Tongue (tissue), 3 donors: ENCODE measurements at places on chromosomes 11 and 22. TPM values are rescaled to one million over a fixed set of nuclear protein-coding genes. Genes with fewer than 3 reads are reported as not detected.

DNA sequence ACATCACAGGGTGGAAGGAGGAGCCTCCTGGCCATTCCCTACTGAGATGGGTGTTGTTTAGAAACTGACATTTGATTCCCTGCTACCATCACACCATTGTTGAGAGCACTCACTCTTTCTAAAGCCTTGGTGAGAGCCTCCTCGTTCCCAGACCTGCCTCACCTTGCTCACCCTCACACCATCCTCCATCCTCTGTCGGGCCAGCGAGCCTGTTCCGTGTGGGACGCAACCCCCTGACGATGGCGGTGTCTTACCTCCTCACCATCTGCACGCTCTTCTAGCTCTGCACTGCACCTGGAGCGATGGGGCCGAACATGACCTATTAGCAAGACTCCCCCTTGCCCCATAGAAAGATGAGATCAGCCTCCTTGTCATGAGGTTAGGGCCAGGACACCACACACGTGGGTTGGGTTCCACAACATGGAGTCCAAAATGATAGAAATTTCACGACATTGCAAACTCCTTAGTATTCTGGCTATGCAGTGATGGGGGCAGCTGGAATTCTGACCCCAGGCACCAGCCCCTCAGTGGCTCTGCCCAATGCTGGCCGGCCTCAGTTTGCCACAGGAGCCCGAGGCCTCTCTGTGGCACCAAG lies 1017.9 kb downstream of the TBC1D22A start:
- no peak for DNase-seq

DNA sequence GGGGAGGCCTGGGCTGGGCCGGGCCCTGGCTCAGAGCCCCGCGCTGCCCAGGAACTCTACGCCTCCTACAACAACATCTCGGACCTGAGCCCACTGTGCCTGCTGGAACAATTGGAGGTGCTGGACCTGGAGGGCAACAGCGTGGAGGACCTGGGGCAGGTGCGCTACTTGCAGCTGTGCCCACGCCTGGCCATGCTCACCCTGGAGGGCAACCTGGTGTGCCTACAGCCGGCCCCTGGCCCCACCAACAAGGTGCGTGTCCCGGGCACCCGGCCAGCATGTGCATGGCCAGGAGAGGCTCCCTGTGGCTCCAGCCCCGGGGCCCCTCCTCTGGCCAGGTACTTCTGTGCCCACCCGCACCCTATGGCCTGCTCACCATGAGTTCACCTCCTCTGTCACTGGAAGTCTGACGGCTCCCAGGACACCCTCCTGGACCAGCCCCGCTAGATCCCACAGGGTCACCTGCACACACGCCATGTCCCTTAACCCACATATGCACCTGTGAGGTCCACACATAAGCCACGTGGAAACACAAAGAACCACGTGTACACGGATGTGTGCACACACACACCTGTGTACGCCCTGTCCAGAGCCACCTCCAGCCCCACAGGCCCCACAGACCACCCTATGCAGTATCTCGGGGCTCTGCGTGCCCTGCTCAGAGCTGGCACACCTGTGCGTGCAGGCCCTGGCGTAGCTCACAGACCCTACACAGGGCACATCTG lies 10.4 kb downstream of the LMNTD2 start:
- DNase-seq, result no peak

DNA sequence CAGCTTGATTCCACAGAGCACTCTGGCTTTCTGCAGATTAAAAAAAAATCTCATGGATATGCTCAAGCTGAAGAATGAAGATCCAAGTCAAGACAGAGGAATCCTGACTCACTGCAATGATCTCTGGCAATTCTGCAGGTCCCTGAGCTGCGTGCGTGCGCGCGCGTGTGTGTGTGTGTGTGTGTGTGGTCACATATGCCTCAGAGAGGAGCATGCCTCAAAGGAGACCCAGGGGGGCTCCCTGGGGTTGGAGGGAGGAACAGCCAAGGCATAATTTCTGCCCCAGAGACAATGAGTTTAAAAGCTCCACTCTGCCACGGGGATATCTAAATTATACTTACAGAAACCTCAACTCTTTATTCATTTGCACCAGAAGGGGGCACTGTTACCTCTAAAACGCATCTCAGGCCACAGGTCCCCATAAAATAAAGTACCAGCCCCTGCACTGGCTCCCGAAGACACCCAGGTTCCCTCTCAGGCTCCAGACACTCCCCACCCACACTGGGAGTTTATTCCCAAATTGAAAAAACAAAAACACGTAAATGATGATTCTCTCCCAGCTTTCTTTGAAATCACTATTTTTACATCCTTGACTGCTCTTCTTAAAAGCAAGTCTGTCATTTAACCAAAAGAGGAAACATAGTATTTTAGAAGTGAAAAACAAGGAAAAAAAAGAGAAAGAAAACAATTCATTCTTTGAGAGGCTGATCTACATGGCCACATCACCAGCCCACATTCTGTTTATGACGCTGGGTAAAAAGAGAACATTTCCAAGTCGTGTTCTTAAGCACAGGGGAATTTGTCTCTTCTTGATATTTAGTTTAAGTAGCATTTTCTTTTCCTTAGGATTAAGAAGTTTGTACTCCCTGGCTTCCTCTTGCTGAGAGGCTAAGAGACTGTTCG lies 401.0 kb downstream of the LARGE1 start:
- DNase-seq, result peak; percentile 87

DNA sequence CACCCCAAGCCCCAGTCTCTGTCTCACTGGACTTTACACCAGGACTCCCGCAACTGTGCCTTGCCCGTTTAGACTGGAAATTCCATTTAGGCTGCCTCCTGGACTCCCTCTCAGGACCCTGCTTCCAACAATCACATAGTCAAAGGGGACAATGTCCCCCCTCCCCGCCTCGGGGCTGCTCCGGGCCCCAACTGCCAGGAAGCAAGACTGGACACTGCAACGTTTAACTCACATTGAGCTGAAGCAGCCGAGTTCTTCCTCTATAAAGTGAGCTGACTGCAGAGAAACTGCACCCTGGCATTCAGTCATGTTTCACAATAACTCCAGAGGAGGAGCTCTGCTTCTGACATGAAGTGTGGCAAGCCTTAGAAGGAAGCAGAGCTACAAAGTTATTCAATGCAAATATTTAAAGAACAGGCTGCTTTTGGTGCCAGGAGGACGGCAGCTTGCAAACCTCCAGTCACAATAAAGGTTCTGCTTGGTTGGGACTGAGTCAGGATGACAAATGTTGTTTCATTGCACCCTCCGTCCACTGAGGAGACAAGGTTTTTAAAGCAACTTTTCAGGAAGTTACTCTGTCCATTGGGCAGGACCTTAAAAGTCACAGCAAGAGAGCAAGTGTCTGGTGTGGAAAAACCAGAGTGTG lies 19.9 kb downstream of the PACSIN2 start:
- peak; percentile 80 for DNase-seq

Gene ANKK1
- 0.21 TPM for total RNA-seq

Gene MOV10L1
- total RNA-seq, result 1.0 TPM

DNA sequence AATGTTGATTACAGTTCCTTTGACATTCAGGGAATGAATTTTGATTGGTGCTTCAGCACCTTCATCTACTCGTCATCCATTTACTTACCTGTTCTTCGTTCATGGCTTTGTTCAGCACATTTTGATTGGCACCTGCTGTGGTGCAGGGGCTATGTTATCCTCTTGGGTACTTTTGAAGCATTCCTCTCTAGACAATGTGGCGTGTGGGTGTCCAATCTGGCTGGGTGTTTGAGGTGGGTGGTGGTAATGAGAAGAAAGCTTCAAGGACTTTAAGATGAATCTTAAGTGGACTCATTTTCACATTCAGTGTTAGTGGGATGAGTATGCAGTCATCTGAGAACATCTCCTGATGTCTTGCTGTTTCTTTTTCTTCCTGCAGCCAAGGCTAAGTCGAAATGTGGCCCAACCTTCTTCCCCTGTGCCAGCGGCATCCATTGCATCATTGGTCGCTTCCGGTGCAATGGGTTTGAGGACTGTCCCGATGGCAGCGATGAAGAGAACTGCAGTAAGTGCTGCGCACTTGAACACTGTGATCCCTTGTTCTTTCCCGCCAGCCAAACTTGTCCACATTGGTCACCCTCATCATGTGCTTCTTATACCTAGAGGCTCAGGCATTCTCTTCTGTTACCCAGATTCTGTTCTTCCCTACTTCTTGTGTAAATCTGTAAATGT lies 137.5 kb downstream of the LDLRAD3 start:
- DNase-seq, result no peak

DNA sequence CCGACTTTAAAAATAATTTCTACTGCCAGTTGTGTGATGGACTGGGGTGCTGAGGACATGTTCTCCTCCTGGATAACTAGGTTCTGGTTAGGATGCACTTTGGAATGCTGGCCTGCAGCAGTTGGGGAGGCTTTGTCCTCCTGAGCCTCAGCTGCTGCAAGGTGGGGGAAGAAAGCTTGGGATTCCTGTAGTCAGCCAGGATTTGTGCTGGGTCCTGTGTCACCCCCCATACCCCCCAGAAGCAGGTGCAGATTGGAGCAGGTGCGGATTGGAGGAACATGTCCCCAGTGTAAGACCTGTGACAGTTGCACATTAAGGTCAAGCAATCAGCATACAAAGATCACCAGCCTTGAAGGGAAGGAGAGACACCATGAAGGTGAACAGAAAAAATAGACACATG lies 51.1 kb downstream of the MED15 start:
- DNase-seq, result peak; percentile 32

Gene RIMBP3C
- total RNA-seq, result not detected

DNA sequence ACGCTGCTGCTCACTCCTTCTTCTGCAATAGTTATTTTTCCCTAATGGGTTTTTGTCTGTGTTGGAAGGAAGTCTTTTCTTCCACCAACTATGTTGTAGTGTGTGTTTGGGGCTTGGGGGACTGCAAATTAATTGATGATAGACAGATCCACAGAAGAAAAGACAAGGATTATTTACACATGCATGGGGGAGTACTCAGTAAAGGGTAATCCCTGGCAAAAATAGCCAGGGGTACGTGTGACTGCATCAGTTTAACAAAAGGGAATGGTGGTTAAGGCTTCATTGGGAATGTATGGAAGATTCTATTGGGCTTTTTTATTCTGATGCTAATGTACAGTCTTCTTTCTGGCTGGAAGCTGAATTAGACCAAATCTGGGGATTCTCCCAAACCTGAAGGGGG lies 20.2 kb upstream of the FEZ1 start:
- DNase-seq, result no peak

DNA sequence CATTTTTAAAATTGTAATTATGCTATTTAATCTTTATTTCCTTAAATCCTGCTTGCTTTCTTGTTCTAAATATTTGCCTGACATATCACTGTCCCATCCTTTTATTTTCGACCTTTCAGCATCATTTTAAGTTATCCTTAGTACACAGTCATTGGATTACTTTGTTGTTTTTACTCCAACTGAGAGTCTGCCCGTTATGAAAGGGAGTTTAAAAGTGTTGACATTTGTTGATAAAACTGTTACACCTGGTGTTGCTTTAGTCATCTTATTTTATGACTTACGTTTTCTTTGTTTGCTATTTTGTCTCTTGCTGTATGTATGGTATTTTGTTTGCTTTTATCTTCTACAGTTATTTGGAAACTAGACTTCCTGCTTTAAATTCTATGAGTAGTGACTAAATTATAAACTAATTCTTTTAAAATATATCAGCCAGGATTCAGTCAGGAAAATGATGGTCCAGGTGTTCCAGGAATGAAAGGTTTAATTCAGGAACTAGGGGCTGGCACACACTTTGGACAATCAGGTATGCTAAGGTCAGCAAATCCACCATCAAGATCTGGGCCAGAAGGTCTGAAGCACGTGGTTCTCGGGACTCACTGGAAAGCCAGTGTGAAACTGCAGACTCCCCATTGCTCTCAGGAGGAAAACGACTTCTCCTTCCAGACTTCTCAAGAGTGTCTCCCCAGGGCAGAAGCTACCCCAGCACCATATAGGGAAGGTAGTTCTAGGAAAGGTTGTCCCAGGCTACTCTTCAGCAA lies 86.0 kb downstream of the RASSF10 start:
- no peak for DNase-seq

Gene PLAAT2
- total RNA-seq, result 3.7 TPM

Gene LRP5
- 67.5 TPM for total RNA-seq

DNA sequence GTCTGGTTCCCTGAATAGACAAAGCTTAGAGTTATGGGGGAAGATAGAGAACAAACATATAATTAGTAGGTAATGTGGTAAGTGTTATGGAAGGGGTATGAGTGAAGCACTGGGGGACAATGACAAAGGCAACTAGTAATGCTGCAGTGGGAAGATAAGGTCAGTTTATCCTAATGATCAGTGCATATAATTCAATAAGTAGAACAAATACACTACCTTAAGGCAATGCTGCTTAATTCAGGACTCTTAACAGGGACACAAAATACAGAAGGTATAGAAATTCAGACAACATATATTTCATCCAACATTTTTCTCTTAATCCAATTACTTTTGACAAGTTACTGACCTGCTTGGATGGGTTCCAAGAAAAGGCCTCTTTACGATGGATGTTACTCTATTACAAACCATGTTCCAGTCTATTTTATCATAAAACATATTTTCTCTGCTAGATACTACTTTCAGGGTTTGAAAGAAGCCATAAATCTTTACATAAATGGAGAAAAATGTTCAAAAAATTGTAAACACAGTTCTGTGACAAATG lies 1186.2 kb downstream of the LRRC4C start:
- no peak for DNase-seq

Gene RIMBP3B
- total RNA-seq, result 0.72 TPM

- DNase-seq, result no peak
These were observed 73.8 kb upstream of the ARFGAP3 start for GRCh38 chr22:42930810-42931420.
